NCI-H2107 (cell line): ENCODE measurements at places on chromosomes 2 and 18.
A peak's percentile ranks its signal among the peaks of the same experiment; 100 is the strongest.

DNA sequence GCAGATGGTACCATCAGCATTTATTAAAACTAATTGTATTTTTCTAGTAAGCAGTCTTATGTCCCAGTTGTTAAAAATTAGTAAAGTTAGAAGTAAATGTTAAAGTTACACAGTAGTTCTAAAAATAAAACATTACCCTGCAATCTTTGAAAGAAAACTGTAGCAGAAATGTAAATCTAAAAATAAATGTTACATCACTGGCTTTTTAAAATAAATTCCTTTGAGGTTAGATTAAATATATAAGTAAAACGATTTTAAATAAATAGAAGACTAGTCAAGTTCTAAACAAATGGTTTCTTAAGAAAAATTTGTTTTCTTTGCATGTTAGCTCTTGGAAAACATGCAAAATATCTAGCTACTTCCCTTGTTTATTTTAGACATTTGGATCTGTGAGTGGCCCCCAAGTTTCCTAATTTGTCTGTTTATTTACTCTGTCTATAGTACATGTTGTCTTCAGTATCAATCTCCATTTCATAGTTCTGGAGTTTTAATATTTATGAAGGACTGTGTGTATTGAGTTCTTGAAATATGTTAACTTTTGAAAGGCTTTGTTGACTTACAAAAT, 58.2 kb downstream of the GLS start:
- no peak for DNase-seq

GRCh38 chr2:13050764-13051163, 334.0 kb downstream of the TRIB2 start:
- no peak for DNase-seq

GRCh38 chr2:45606796-45607195, 4.3 kb downstream of the SRBD1 start:
- no peak for DNase-seq

DNA sequence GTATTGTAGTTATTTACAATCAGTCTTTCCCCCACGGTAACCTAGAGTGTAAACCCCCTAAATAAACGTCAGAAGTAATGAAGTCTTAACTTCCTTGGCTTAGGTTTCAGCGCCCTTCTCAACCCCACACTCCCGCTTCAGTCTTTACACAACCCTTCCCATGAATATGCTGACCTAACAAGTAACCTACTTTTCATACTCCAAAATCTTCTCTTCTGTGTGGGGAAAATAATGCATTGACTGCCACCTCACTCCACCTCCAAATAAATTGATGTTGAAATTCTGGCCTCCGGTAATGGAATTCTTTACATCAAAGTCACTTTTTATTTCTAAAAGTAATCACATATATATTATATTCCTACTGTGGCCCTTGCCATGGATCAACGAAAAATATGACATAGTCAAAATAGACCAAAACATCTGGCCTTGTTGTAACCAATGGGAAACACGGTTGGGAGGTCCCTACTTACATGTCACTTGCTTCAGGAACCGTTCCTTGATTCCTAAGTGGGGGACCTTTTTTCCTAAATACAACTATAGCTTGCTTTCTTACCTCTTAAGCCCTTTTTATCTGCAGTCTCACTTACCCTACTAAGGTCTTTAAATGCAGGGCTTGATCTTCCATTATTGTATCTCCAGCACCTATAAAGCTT, 961 bp downstream of the GEN1 start:
- DNase-seq, result no peak

DNA sequence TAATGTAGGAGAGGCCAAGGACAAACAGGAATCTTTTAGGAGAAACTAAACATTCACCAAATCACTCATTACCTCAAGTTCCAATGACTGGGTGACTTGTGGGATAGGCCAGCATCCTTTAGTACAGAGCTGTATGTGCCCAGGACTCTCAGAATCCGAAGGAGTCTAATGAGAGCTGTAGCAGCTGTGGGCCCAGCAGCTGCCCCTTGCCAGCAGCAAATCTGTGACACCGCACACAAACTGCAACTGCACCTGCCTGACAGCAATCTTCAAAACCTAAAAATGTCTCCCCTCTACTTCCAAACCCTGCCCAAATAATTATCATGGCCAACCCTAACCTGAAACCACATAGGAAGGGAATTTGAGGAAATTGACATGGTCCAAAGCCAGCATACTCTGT, 44.5 kb upstream of the ACVR2A start:
- no peak for DNase-seq

DNA sequence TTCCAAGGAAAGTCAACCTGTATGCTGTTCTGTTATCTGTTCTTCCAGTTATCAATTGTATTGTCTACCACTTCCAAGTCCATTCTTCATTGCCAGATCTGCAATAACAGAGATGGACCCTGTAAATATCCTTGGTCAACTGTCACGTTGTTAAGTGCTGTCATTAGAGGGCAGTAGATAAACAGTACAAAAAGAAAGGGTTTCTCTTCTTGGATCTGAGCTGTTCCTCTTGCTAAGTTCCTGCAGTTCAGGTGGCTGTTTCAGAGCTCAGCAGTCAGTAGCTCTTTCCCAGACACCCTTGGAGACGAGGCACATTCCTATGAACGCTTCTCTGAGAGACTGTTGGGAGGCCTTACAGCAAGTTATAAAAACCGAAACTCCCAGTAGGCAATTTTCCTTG, 957.1 kb upstream of the CHAC2 start:
- DNase-seq, result no peak

DNA sequence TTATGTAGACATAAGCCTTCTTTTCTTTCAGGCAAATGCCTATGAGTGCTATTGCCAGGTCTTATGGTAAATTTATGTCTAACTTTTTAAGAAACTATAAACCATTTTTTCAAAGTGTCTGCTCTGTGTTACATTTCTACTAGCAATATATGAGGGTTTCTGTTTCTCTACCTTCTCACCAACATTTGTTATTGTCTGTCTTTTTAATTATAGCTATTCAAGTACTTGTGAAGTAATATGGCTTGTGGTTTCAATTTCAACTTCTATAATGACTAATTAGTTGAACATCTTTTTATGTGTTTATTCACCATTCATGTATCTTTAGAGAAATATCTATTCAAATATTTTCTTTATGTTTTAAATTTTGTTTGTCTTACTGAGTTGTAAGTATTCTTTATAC, 213.1 kb upstream of the MC4R start:
- no peak for DNase-seq

DNA sequence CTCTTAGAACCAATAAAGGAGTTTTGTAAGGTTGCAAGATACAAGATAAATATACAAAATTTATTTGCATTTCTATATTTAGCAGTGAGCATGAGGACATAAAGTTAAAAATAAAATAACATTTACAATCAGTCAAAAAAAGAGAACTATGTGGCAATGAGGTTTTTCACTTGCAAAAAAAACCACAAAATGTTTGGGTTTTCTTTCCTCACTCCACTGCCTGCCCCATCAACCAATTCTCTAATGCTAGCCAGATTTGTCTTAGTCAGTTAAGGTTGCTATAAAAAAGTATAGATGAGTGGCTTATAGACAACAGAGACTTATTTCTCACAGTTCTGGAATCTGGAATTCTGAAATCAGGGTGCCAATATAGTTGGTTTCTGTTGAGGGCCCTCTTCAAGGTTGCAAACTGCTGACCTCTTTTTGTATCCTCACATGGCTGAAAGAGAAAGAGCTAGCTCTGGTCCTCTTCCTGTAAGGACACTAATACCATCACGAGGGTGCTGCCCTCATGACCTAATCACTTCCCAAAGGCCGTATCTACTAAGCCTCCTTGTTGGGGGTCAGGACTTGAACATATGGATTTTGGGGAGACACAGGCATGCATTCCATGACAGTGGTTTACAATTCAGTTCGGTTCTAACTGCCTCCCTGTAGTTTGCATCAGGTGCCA, 566.2 kb downstream of the GALR1 start:
- DNase-seq, result no peak

GRCh38 chr2:47225061-47225783, 70.1 kb upstream of the STPG4 start:
- no peak for DNase-seq

DNA sequence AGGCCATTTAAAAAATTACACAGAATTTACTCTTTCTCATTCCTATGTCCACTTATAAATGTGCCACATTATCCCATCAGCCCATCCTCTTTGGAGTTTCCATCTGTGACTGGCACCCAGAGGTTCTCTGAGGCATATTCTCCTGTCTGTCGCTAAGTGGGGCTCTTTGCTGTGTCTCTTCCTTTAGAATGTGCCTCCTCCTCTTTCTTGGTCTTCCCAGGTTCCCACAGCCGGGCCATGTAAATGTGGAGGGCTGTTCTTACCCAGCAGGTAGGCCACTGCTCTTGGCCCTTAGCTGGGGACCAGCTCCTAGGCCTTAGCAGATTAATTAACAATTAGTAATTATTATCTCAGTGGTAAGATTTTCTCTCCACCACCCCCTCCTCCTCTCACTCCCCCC, 167.0 kb downstream of the INSIG2 start:
- no peak for DNase-seq

DNA sequence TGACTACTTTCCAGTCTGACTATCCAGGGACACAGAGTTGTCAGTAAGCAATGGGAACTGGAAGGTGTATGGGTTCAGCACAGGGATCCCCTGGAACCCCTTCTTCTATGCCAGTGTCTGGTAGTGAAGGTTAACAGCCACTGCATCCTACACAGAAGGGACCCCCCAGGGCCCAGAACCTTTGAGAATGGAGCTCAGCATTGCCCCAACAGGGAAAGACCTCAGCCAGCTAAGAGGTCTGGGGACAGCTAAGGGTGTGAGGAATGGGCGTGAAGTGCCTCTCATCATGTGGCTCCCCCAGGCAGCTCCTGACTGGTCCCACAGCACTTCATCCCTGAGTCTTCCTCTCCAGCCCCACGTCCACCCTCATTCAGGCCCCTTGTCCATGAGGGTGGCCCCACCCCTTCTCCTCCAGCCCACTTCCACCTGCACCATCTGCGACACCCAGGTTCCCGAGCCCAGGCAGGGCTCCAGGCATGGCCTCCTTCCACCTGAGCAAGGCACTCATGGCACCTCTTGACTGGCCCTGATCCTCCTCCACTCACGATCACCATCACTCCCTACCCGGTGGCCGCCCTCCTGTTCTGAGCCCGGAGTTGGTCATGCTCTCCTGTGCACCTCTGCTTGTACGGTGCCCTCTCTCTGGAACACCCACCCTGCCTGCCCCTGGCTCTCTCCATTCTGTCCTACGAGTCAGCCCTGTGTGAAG, 77.1 kb downstream of the SFXN5 start:
- no peak for DNase-seq

GRCh38 chr2:237290261-237290660, 123.7 kb downstream of the COL6A3 start:
- DNase-seq, result no peak

DNA sequence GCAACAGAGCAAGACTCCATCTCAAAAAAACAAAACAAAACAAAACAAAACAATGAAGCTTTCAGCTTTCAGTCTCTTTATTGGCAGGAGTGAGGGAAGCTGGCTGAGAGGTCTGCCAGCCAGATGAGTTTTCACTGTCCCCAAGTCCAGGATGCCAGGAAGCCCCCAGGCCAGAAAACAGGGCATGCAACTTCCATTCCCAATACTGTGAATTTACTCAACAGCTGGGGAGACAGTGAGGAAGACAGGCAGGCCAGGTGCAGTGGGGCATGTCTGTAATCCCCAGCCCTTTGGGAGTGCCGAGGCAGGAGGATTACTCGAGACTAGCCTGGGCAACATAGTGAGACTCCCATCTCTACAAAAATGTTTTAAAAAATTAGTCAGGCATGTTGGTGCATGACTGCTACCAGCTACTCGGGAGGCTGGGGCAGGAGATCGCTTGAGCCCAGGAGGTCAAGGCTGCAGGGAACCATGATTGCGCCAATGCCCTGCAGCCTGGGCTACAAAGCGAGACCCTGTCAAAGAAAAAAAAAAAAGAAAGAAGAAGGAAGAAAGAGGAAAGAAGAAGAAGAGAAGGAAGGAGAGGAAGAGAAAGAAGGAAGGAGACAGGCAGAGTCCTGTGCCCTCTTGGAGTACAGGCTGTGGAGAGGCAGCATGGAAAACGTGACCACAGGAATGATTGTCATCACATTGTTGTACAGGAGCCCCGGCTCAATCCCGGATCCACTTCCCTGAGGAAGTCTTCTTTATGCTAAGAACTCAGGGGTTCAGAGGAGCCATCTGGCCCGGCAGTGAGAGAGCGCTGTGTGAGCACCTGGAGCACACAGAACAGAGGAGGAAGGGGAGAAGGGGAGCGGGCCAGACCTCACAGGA, 29.2 kb upstream of the POMC start:
- DNase-seq, result no peak

DNA sequence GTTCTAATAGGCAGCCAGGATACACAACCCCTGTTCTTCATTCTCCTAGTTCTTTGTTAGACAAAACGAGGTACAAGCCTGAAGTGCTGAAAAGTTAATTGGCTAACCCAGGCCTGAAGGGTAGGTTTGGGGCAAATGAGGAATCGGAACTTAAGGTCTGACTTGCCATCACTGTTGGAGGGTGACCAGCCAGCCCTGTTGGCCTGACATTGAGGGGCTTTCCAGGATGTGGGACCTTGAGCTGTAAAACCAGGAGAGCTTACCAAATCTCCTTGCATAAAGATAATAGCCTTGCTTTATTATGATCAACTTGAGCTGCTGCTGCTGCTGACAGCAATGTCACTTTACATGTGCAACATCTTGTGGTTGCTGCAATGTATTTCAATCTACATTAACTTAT, 256.0 kb downstream of the VAPA start:
- DNase-seq, result no peak

- DNase-seq, result peak; percentile 7
Observed at GRCh38 chr2:115163572-115163971, 721.1 kb downstream of the DPP10 start.

GRCh38 chr2:56287974-56288373, 104.2 kb downstream of the CCDC85A start:
- no peak for DNase-seq

GRCh38 chr2:168650781-168651180, 151.7 kb upstream of the NOSTRIN start:
- no peak for DNase-seq

DNA sequence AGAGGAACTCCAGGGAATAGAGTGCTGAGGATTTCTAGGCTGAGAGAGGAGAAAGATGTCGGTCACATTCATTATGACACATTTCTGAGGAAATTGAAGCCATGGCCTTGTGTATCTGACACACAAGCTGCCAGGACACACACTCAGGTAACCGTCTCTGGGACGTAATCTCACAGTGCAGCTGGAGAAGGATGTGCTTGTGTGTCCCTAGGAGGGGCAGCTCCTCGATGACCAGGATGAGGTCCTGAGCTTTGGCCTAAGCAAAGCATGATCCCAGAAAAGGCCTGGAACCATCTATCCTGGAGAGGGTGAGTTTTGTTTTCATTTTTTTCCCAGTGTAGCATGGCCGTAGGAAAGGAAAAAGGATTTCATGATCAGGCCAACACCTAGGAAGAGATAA, 102.2 kb downstream of the CAPN13 start:
- no peak for DNase-seq

DNA sequence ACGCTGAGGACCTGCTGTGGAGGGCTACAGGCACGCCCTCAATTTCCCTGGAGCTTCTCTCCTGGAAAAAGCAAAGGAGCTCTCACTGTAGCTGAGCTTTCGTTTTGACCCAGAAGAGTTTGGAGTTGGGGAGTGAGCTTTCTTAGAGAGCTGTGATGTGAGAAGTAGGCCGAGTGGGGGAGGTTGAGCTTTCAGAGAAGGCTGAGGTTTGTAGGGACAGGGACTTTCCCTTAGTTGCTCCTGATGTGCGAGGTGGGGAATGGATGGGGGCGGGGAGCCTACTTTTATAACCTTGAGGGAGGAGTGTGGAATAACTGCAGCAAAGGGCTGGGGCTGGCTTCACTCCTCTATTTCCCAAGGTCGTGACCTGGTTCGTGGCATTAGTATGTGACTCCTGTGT, 47.1 kb downstream of the ZNF532 start:
- DNase-seq, result no peak

- DNase-seq, result no peak
Observed at GRCh38 chr2:453132-453531, 165.2 kb upstream of the ALKAL2 start.
